Nephron progenitor cell (in vitro differentiated cells): ENCODE measurements at places on chromosomes 2 and 18.

DNA sequence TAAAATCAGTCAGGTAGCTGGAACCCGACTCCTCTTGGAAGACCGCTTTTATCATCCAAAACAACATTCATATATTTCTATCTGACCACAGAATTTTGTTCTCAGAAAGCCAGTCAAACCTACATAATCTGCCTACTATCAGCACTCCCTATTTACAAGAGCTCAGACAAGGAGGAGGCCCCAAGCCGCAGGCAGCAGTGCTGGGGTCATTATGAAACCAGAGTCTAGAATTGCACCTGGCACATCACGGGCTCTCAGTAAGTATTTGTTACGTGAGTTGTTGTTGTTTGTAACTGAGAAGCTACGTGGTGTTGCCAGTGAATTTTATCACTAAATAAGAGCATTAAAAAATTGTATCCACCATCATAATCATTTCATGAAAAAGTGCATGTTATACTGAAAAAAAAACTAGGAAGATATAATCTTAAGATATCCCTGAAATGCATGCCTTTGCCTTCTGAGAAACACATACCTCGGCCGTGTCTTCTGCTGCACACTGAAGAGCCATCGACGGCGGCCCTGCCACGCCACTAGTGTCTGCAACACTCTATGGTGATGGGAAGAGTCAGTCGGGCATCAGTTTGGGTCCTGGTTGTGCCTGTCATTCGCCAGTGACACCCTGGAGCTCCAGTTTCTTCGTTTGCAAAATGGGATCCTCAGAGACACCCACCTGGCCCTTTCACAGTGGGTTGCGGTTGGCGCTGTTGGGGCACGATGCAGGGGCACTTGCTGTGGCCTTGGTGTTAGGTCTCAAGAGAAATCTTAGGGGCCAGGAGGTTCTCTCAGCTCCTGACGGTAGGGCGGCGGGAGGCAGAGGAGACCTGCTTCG lies 505.9 kb downstream of the EIPR1 start:
- no peak for DNase-seq

GRCh38 chr18:21820033-21820810 lies 79.6 kb downstream of the MIB1 start:
- no peak for DNase-seq

DNA sequence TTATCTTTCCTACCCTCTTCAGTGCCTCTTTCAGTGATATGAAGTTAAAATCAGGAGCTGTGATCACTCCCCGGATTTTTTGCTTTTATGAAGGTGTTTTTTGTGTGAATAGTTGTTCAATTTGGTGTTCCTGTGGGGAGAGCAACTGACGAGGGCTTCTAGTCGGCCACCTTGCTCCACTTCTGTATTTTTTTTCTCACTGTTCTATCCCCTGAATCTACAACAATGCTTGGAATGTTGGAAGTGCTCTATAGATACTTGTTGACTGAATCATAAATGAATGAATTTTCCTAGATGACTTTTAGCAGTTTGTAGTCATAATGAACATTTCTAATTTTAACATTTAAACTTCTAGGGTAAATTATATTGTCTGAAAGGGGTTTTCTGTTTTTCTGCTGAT lies 247.3 kb downstream of the ZNF385B start:
- no peak for DNase-seq

DNA sequence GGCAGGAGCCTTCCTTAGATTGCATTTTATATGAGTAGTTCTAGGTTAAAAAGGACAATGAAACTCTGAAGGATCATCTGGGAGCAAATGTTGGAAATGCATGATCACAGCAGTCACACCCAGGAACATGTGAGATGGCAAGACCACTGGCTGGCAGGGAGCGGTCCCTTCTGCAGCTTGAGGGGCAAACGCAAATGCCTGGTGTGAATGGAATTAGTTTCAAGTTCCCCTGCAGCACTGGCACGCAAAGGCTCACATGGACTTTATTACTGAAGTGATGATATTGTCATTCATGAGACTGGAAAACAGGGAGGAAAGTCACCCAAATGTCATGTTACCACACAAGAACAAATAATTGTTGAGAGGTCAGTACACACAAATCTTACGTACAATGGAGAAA lies 223.3 kb downstream of the FBXO15 start:
- DNase-seq = no peak

- no peak for DNase-seq
Measured at GRCh38 chr2:62306751-62307468, 111.0 kb downstream of the B3GNT2 start.

GRCh38 chr2:3867469-3867868 lies 164.1 kb downstream of the DCDC2C start:
- no peak for DNase-seq

- DNase-seq = no peak
Measured at GRCh38 chr2:56741601-56742102, 557.9 kb downstream of the CCDC85A start.
